Stimulated activated CD4-positive, alpha-beta T cell treated with anti-CD3 and anti-CD28 coated beads, Interleukin-12 subunit alpha, Interleukin-12 subunit beta, amount 100 ng/mL, for 24 hours (primary cell): ENCODE measurements at places on chromosomes 12 and 14.

DNA sequence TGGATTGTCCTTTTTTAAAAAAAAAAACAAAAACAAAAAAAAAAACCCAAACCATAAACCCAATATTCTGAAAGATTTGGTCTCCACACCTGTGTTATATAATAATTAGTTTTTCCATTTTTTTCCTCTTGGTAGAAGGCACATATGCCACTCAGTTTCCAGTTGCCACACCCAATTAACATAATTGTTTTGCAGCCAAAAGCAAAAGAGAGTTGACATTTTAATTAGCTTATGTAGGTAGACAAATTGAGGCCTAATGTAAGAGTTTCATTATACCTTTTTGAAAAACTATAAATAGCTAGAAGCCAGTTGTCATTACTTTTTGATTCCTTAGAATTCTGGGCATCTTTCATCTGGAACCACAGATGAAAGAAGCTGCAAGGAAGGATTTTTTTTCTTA lies 21.0 kb downstream of the PTPN11 start:
- DNase-seq, result no peak

DNA sequence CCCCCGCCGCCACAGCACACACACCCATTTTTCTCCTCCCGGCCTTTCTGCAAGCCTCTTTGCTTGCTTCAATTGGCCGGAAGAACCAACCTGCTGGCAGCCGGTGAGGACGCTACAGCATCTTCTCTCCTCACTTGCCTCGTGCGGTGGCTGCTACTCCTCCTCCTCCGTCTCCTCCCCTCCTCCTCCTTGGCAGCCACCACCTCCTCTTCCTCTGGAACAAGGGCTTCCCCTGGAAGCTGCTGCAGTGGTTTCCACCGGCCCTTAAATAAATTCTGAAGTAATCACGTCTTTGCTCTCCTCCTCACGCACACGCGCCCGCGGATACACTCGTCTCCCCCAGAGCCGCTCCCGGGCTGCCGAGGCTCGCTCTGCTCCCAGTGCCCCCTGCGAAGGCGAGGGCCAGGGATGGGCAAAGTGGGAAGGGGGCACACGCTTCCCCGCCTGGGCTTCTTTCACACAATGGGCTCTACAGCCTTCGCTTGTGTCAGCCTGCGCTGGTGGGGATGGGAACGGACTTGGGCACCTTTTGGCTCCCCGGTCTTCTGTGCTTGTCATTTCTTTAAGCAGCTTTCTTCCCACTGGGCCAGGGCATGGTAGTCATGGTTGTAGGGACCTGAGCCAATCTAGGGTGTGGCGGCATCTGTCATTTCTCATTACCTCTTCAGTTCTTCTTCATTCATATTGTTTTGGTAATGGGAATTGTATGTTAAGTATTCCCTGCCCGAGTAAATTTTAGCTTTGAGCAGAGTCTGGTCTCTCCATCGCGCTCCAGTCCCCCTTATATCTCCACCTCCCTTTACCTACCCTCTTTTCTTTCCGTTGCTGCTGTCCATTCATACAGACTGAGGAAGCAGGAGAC lies at the start of gene PPFIA2:
Gene PPFIA2, minus strand, starts transcription at position 161 of the 862 bp plus-strand sequence.
- DNase-seq, result no peak

GRCh38 chr12:66496595-66496994 lies 182.3 kb downstream of the GRIP1 start:
- no peak for DNase-seq

GRCh38 chr12:42756841-42757623 lies 167.5 kb upstream of the PRICKLE1 start:
- no peak for DNase-seq
